ENCODE measurements at places on chromosomes 2 and 18.

DNA sequence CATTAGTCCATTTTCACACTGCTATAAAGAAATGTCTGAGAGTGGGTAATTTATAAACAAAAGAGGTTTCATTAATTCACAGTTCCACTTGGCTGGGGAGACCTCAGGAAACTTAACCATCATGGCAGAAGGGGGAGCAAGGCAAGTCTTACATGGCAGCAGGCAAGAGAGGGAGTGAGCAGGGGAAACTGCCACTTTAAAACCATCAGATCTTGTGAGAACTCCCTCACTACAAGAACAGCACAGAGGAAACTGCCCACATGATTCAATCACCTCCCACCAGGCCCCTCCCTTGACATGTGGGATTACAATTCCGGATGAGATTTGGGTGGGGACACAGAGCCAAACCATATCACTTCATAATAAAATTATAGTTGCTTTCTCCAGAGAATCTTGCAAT is 365.5 kb upstream of the ID2 start:
- DNase-seq = no peak

DNA sequence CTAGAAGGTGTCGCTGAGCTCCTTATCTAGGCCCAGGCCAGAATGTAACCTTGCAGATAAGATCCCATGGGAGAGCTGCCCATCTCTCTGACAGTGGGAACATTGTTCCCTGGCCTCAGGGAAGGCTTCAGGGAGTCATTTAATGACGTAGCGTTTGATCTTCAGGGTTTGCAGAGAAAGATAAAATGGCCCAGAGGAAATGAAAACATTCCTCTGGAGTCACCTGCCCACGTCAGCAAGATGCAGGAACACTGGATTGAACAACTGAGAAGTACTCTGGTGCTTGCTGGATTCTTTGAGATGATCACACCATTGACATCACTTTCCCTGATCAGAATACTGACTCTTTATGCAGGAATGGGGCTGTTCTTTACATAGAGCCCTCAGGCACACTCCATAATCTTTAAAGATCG is 51.6 kb downstream of the MAPK4 start:
- no peak for DNase-seq

GRCh38 chr18:70640336-70640887 is 351.6 kb downstream of the SOCS6 start:
- no peak for DNase-seq

GRCh38 chr2:157290525-157290924 is 33.0 kb downstream of the GALNT5 start:
- no peak for DNase-seq

DNA sequence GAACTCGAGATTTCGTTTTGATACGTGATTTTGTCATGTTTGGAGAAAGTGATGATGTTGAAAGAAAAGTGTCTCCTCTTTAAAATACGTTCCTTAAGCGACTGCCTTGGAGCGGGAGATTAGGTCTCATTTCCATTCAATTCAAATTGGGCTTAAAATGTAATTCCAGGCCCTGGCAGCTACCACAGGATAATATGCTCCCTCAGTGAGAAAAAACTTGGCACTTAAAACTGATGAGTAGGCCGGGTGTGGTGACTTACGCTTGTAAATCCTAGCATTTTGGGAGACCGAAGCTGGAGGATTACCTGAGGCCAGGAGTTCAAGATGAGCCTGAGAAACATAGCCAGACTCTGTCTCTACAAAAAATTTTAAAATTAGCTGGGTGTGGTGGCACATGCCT is 146.3 kb upstream of the L3MBTL4 start:
- no peak for DNase-seq

DNA sequence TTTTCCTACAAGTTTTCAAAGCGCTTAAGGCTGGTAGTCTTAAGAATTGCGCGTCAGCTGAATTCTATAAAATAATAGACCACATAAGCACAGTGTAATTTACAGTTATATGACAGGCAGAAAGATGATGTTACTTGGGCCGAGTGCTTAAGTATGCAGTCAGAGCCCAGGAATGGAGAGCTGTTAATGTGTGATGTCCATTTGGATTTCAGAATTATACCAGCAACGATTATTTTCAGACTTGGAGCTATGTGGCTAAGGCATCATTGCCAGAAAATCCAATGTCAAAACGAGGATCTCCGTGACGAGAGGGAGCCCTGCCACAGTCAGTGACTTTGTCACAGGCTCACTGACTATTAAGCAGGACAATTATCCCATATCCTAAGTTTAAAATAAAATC is 3.4 kb downstream of the KLF7 start:
- no peak for DNase-seq

DNA sequence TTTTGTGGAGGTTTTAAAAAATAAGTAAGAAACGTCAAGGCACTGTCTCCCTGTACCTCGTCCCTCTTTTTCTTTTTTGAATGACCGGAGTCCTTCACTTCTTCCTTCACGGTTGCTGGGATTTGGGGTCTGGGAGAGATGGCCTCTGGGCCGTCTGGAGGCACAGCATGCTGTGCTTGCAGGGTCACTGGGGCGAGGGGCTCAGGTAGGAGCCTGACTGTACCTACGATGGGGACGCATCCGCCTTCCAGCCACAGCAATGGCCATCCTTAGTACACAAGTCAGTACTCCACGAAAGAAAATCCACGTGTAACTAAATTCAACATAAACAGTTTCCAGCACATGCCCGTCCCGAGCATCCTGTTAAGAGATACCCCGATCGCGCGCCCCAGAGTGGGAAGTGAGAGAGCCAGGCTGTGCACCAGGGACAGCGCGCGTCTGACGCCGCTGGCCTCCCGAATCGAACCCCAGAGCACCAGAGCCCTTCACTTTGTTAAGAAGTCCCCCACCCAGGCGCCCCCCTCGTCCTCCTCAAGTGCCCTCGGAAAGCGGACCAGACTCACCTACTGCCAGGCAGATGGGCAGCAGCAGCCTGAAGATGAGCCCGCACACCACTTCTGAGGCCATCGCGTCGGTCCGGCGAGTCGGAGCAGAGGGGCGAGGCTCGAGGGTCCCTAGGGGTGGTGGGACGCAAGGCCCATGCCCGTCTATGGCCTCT is 1.2 kb downstream of the PIEZO2 start:
- no peak for DNase-seq

DNA sequence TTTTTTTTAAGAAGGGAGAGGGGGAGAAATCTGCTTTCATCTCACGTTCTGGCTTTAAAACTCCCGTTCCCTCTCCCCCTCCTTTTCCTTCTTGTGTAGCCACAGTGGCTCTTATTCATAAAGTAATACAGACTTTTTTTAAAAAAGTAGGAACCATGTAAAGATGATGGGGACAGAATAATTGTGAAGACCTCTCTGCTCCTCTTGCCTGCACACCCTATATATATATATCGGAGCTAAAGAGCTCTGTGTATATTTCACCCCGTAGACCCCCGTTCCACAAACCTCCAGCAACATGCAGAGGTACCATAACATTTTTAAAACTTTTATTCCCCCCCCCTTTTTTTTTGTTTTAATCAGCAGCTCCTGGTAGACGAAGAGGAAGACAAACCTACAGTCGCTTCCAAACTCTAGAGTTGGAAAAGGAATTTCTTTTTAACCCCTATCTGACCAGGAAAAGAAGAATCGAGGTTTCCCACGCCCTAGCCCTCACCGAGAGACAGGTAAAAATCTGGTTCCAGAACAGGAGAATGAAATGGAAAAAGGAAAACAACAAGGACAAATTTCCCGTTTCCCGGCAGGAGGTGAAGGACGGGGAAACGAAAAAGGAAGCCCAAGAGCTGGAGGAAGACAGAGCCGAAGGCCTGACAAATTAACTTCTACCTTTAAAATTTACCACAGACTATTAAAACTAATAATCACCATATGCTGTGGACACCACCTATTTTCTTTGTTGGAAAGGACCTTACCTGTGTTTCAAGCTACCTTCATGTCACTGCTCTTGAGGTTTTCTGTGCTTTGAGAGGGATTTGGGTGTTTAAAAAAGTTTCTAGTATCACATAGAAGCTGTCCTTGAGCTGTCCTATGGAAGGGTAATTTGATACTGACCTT is 1.7 kb downstream of the HOXD8 start:
- DNase-seq = no peak

Data from stimulated activated CD4-positive, alpha-beta T cell treated with anti-CD3 and anti-CD28 coated beads, Interleukin-1b, Interleukin-23, amount 100 ng/mL, for 1 hour (primary cell).